ENCODE measurements at places on chromosomes 2 and 18.

GRCh38 chr2:177031438-177032180, 181.0 kb upstream of the HNRNPA3 start:
- no peak for DNase-seq

DNA sequence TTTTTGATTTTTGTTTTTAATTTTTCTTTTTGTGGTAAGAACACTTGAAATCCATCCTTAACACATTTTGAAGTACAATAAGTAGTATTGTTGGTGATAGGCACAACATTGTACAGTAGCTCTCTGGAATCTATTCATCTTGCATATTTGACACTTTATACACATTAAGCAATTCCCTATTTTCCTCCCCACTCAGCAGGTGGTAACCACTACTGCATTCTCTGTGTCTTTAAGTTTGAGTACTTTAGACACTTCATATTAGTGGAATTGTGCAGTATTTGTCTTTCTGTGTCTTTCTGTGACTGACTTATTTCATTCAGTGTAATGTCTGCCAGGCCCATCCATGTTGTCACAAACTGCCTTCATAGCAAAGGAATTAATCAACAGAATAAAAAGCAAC, 471.7 kb upstream of the CDH20 start:
- DNase-seq: no peak

DNA sequence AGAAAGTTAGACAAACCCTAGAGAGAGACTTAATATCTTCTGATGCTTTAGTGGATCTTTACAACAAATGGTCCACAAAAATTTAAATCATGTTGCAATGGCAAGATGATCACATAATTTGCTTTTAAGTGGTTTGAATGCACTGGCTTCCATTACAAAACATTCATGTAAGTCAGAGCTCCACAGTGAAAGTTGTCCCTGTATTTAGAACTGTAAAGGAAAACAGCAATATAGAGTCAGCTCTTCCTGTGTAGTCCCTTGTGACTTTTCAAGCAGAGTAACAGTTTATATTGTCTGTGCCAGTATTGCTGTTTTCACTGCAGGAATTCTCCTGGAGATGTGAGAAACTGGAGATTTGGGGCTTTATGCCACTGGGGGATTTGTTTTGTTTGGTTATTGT, 77.7 kb downstream of the MEIS1 start:
- no peak for DNase-seq

- DNase-seq: no peak
These were observed 34.7 kb downstream of the PTPN18 start for GRCh38 chr2:130390460-130391057.

DNA sequence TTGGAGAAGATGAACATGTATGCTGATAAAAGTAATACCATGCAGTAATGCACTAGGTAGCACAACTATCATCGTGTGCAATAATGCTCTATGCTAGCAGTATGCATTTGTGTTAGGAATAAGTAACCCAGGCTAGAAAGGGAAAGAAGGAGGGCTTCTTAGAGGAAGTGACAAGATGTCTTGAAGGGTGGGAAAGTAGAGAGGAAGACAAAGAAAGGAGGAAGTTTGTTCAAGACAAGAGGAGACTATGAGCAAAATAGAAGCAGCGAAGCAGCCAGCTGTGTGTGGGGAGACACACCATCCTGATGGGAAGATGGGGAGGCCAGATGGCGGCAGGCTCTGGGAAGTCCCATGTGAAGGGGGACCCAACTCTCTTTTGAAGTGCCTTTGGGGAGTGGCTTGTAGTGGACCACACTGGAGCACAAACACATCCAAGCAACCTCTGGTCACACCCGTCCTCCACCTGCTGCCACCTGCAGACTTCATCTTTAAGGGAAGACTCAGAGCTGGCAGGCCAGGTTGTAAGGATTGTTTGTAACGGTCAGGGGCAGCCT, 39.9 kb upstream of the INHBB start:
- no peak for DNase-seq

DNA sequence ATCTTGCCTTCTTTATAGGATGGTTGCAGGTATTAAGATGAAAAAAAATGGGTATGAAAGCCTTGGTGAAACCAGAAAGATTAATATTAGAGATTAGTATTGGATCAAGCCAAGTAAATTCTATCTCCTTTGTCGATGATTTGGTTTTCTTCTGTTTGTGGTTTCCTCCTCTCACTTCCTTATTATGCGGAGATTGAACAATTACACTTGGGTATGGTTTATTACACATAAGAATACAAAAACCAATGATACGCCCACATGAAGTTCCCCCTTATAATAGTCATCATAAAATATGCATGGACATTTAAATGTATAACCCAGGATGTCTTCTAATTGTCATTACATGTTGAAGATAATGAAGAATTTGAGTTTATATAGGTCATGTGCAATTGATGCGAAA, 4.9 kb downstream of the LTBP1 start:
- no peak for DNase-seq
